ENCODE measurements at places on chromosomes 4 and X.
A peak's percentile ranks its signal among the peaks of the same experiment; 100 is the strongest.

- DNase-seq = no peak
Measured at GRCh38 chr4:151709587-151709986, 51.2 kb downstream of the GATB start.

DNA sequence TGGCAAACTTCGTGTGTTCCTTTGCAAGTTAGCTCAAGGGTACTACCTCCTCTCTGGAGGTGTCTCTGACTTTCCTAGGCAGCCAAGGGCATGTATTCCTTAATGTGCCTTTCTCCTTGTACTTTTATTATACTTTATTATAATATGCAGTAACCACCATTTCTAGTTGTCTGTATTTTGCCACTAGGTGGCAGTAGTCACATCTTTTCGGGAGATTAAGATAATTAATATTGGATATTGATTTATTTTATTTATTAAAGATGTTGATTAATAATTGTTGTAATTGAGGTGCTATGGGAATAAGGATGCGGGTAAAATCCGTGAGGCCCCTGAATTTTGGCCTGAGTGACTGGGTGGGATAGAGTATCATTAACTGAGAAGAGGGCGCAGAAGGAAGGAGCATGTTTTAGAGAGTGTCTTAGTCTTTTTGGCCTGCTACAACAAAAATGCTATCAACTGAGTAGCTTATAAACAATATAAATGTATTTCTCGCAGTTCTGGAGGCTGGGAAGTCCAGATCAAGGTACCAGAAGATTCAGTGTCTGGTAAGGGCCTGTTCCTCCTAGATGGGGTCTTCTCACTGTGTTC lies 153.3 kb downstream of the TMEM164 start:
- no peak for DNase-seq

GRCh38 chr4:168759959-168760527 lies 250.0 kb downstream of the CBR4 start:
- no peak for DNase-seq

DNA sequence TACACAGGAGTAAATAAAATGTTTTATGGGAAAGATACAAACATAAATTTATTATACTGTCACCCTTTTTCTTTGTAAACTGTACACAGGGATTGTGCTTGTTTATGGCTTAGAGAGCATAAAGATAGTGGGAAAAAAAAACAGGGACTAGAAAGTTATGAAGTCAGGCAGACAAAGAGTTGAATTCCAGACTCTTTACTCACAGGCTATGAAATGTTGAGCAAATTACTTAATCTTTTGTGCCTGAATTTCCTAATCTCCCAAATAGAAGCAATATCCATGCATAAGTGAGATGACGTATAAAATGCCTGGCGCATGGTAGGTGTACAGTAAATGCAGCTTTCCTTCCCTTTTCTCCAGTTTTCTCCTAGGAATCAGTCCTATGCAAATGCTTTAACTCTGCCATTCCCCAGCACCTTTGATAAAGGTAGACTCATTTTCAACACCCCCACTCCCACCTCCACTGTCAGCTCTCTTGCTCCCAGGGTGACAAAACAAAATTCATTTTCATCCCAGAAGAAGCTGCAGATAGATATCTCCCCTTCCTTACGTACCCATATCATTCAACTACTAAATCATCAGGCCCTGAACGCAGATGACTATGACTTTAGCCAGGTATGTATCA lies 44.5 kb upstream of the BTC start:
- DNase-seq = no peak

DNA sequence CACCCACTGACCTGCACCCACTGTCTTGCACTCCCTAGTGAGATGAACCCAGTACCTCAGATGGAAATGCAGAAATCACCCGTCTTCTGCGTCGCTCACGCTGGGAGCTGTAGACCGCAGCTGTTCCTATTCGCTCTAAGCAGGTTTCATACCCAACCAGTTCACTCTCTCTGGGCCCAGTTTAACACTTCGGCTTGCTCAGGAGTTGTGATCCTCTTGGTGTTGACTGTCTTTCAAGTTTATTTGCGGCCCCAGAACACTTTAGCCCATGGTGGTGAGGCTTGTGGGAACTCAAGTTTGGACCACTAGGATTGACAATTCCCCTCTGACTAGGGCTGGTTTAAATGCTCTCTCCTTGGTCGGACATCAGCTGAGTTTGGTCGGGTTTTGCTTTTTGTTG lies 147.0 kb downstream of the DACH2 start:
- no peak for DNase-seq

DNA sequence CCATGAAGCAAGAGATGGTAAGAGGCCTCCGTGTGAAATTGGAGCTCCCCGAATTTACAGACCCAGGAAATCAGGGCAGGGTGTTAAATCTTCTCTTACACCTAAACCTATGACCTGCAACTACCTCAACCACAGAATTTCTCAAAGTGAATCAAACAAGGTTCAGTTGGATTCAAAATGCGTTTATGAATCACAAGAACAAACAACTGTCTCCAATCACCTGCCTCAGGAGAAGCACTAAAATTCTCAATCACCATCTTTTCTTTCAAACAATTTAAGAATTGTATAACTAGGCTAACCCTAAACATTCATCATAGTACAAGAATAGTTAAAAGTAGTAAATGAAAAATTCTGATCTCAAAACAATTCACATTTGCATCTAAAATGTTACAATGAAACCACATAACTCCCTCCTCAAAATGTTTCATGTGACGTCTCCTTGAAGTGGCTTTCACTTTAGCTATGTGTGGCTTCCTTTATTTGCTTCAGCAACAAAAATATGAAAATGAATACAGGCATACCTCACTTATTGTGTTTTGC lies 19.2 kb downstream of the PPP3CA start:
- no peak for DNase-seq

- no peak for DNase-seq
Measured at GRCh38 chr4:122412547-122412946, 33.7 kb downstream of the ADAD1 start.

GRCh38 chr4:152485726-152486276 lies 50.1 kb downstream of the FBXW7 start:
- DNase-seq = no peak

DNA sequence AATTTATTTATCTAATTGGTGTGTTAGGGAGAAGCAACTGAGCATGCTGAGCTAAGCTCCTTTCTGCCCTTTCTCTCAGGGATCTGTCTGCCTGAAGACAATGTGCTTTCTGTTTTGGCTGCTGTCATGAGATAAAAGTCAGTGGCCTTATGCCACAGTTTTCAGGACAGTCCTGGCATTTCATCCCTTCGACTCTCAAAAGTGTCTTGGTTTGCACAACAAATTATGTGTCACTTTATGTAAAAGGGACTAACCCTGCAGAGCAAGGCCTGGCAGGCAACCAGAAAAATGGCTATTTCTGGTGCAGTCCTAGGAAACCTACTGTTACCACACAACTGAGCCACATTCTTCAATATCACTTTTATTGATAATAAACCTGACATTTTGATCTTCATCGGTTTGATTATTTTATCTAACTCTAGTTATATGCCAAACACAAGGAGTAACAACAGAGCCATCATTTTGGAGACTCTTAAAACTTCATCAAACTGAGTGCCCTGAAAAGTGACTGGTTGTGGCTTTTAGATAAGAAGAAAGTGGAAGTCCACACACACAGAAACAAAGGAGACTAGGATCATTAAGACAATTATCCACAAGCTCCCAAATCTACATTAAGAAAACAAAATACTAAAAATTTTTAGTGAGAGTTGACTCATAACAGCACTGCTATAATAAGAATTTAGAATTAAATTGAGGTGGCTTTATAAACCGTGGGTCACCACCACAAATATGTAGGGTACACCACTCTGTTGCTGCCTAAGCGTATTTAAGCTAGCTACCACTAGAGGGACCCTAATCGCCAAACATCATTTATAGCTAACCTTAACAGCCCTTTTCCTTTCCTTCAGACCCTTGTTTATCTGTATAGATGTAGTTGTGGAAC lies 95.9 kb upstream of the PTPN13 start:
- DNase-seq = no peak

GRCh38 chr4:152819026-152819645 lies 39.4 kb downstream of the ARFIP1 start:
- DNase-seq = no peak

GRCh38 chrX:128931071-128931470 lies 592.2 kb downstream of the SMARCA1 start:
- no peak for DNase-seq

GRCh38 chrX:17826609-17827496 lies 34.2 kb downstream of the RAI2 start:
- no peak for DNase-seq

DNA sequence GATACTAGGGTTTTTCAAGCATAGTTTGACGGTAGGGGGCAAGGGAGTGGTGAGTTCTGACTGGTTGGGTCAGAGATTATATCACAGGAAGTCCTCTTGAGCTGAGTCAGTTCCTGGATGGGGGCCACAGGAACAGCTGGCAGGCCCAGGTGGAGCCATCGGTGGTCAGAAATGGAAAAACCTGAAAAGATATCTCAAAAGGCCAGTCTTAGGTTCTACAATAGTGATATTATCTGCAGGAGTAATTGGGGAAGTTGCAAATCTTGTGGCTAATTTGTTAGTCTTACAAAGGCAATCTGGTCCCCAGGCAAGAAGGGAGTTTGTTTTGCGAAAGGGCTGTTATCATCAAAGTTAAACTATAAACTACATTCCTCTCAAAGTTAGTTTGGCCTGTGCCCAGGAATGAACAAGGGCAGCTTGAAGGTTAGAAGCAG lies 159.3 kb downstream of the PTCHD1 start:
- DNase-seq = no peak

GRCh38 chr4:14596437-14596836 lies 405.8 kb upstream of the CPEB2 start:
- DNase-seq = no peak

DNA sequence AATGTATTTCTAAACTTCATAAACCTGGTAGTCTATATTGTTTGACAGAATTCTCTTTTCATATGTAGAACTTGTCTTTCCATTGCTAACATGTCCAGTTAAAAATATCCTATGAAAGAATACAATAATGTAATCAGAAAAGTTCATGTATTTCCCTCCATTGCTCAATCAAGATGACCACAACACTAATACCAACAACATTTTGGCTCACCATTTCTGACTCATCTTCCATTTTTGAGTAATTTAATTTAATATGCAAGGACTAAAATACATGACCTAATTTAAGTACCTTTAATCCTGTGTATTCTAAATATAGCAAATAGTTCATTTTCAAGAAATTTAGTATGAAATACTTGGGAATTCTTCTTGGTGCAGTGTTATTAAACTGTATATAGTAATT lies 239.5 kb upstream of the GPC4 start:
- DNase-seq = no peak

DNA sequence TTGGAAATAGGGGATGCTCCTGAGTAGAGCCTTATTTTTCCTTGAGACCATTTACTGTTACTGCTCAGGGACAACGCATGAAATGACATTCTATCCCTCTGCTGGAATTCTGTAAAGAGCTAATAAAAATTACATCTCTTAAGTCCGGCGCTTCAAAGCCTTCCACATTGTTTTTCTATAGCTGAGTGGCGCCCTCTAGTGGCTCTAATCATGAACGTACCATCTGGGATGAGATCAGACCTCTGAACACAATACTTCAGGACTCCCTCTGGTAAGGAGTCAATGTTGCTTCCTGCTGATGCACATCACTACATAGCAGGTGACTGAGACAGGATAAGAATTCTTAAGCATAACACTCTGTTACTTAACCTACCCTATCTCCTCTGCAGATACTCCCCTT lies 6.0 kb downstream of the HMGN5 start:
- DNase-seq = peak; percentile 19

- DNase-seq = peak; percentile 65
Measured at GRCh38 chr4:38663801-38664705, at the start of gene KLF3. TSS of gene KLF3 (plus strand) at chr4:38664199. CDS start at chr4:38680626, 16,427 bp downstream.

DNA sequence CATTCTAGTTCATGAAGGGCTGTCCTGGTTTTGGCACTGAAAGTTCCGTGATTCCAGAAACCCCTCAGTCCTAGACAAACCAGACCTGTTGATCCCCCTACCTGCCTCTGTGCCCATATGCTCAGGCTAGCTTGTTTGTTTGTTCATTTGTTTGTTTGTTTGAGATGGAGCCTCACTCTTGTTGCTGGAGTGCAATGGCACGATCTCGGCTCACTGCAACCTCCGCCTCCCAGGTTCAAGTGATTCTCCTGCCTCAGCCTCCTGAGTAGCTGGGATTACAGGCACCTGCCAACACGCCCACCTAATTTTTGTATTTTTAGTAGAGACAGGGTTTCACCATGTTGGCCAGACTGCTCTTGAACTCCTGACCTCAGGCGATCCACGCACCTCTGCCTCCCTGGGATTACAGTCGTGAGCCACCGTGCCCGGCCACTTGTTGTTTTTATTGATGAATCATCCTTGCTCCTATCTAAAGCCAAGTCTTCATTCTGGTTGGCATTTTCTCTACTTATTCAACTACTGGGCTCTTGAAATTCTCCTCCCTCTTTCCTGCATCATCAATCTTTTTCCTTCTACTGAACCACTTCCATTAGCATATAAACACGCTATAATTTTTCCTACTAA lies 86.3 kb upstream of the BMP2K start:
- DNase-seq = no peak

- no peak for DNase-seq
Measured at GRCh38 chr4:140675599-140676231, 80.5 kb downstream of the TBC1D9 start.

GRCh38 chrX:107709266-107709806 lies 66.3 kb downstream of the TSC22D3 start:
- DNase-seq = no peak

DNA sequence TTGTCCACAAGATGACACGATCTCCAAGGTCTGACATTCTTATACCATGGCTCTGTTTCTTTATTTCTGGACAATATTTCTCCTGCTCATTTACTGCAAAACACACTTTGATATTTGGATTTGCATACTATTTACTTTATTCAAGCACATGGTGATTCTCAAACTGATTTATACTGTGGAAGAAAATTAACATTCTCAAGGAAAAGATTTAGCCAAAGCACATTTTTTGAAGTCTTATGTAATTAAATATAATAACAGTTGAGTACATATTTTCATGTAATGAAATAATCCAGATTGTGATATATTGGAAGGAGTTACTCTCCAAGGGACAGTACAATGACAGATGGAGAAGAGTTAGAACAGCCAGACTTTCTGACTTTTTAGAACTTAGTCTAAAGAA lies 155.8 kb upstream of the CT83 start:
- no peak for DNase-seq

- no peak for DNase-seq
Measured at GRCh38 chrX:41153448-41153847, 68.2 kb downstream of the USP9X start.

DNA sequence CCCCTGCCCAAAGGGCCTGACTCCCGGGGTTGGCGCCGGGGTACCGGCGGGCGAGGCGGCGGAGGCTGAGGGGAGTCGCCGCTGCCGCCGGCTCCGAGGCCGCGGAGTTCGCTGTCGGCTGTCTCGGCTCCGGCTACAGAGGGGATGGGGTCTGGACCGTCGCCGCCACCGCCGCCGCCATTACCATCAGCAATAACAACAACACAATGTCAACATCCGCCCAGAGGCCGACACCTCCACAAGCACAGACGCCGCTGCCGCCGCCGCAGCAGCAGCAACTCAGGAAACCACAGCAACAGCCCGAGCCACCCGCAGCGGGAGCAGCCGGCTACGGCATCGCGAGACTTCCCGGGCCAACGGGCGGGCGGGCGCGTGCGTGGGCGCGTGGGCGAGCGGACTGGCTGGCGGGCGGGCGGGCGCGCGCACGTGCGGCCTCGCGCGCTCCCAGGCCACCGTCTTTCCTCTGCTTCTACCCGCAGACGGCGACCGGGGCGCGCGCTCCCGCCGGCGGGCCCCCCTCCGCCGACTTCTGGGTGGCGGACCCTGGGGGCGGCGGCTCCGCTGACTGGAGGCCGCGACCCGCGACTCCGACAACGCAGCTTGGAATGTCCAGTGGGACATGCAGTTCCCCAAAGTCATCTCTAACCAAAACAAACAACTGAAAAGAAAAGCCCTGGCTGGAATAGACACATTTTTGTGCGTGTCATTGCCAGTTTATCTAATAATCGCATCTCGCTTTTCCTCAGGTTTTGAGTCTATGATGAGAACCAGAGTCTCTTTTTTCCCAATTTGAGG lies at the start of gene CHIC2:
Gene CHIC2 (minus strand): TSS at position 289 of the 795 bp plus-strand sequence. CDS start 305 bp downstream, outside the sequence.
- DNase-seq = peak; percentile 91
